Chondrocyte (in vitro differentiated cells): ENCODE measurements at places on chromosomes 1 and 21. TPM values are rescaled to one million over a fixed set of nuclear protein-coding genes. Genes with fewer than 3 reads are reported as not detected.

- DNase-seq: no peak
- H3K4me3 ChIP-seq: no peak overlapping the region
- peaks cover 2% of the 10 kb centered on the region for H3K27me3 ChIP-seq
- H3K4me1 ChIP-seq: no peaks in the 10 kb centered on the region
These were observed 881.5 kb downstream of the BRINP3 start for GRCh38 chr1:189596197-189596596.

- H3K27ac ChIP-seq: no peak overlapping the region
- no peaks in the 10 kb centered on the region for H3K27me3 ChIP-seq
- no peak overlapping the region for H3K4me3 ChIP-seq
- no peaks in the 10 kb centered on the region for H3K36me3 ChIP-seq
These were observed 112.2 kb downstream of the DISP1 start for GRCh38 chr1:222927031-222927430.

GRHL3 gene
- 0.07 TPM in 1 of 3 replicates, not detected in the others for total RNA-seq

DNA sequence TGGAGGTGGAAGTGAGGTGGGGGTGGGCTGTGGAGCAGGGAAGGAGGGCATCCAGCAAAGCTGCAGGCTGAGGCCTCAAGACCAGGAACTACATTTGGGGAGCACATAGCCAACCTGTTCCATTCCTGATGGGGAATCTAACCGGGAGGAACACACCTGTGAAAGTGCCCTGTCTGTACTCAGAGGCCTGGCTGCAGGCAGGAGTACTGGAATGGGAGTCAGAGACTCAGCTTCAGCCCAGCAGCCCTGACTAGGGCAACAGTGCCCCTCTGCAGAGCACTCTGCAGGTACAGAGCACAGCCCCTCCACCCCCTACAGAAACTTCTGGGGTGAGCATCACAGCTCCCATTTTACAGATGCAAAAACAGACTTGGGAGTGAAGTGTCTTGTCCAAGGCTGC, 126.4 kb downstream of the DMRTB1 start:
- DNase-seq: peak; percentile 51
- H3K4me3 ChIP-seq: no peak overlapping the region
- H3K27me3 ChIP-seq: no peaks in the 10 kb centered on the region
- peaks cover 17% of the 10 kb centered on the region for H3K36me3 ChIP-seq
- peaks cover 25% of the 10 kb centered on the region for H3K4me1 ChIP-seq
- no peak overlapping the region for H3K27ac ChIP-seq

GRCh38 chr1:55426619-55427018, 211.5 kb upstream of the USP24 start:
- H3K27me3 ChIP-seq: no peaks in the 10 kb centered on the region
- DNase-seq: no peak
- H3K4me1 ChIP-seq: peaks cover 44% of the 10 kb centered on the region
- no peak overlapping the region for H3K4me3 ChIP-seq

SLC37A1 gene
- 3.5 to 4.8 TPM (median 4.7 TPM) in 3 replicates for total RNA-seq

DNA sequence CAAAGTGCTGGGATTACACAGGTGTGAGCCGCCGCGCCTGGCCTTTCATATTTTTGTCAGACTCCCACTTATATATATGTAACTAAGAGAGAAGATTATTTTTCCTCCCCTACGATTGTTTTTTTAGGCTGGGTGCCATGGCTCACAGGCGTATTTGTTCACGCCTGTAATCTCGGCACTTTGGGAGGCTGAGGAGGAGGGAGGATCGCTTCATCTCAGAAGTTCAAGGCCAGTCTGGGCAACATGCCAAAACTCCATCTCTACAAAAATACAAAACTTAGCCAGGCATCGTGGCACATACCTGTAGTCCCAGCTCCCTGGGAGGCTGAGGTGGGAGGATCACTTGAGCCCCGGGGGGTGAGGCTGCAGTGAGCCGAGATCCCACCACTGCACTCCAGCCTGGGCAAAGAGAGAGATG, 23.9 kb upstream of the ITLN2 start:
- no peak overlapping the region for H3K27ac ChIP-seq
- no peak overlapping the region for H3K4me3 ChIP-seq
- H3K36me3 ChIP-seq: peaks cover 1% of the 10 kb centered on the region
- H3K4me1 ChIP-seq: peaks cover 10% of the 10 kb centered on the region
- peaks cover 39% of the 10 kb centered on the region for H3K27me3 ChIP-seq
- DNase-seq: no peak
